ACHN (cell line): ENCODE measurements at places on chromosomes 1 and 21.

- no peak for DNase-seq
These were observed 14.9 kb upstream of the HMGCS2 start for GRCh38 chr1:119783354-119784185.

- DNase-seq, result no peak
These were observed 24.5 kb downstream of the HIVEP3 start for GRCh38 chr1:41894101-41894807.

DNA sequence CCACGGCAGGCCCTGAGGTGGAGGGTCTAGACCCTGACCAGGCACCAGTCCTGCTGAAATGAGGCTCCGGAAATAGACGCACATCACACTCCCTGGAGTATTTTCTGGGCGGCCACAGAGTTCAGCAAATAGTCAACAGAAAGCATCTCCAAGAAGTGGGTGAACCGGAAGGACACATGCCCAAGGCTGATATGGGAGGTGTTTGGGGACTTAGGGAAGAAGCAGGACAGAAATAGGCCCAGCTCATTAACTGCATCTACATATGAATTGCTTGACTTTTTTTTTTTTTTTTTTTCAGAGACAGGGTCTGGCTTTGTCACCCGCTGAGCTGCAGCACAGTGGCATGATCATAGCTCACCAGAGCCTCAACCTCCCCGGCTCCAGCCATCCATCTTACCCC is 36.5 kb upstream of the GPR157 start:
- DNase-seq, result no peak

DNA sequence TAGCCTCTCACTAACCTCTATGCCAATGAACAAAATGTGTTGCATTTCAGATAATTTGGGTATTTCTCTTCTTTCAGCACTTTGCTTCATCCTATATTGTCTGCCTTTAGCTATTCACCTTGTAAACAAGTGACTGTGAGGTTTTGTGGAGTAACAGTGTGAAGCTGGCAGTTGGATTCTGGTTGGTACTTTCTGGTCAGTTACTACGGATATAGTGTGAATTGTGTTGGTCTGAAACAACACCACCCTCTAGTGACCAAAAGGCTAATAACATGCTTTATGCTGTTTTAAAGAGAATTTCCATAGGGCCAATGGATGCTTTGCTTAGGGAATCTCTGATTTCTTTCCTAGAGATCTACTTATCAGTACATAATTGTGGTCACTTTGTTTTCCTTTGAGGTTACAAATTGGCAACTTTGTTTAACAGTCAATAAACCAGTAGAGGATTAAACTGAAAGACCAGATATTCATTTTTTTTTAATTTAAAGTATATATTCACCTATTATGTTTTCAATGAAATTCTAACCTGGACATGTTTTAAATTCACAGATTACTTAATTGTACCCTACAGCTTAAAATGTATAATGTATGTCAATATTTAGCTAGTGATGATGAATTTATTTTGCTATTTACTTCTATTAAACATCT is 2.5 kb upstream of the PTGER3 start:
- peak; percentile 67 for DNase-seq

DNA sequence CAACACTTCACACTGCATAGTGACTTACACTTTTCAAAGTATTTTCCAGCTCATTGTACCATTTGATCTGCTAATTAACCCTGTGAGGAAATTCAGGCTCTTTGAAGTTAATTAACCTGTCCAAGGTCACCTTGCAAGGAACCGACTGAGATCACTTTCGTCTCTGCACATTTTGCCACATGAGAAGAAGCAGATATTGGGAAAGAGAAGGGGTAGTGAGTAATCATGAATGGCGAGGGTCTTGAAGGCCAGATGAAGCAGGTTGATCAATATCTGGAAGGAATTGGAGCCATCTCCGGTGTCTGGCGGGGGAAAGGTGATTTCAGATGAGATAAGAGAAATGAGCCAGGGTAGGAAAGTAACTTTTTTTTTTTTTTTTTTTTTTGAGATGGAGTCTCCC is 3.4 kb downstream of the APOA2 start:
- no peak for DNase-seq

DNA sequence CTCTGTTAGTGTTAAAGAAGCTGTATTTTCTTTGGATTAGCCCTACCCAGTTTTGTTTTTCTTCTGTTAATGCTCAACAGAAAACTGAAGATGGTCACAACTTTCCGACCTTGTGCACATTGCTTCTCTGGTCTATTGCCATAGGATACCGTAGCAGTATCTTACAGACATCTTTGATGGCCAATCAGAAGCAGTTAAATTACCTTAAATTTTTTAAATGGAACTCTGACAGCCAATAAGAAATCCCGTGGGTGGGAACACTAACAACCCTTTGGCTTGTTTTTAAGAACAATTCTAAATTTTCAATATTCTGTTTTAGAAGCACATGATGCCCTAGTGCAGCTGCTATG is 17.2 kb downstream of the NFYC start:
- peak; percentile 87 for DNase-seq

GRCh38 chr1:174074757-174075156 is 52.6 kb upstream of the RC3H1 start:
- DNase-seq, result peak; percentile 29

GRCh38 chr1:219927298-219927955 is 930 bp downstream of the SLC30A10 start:
- no peak for DNase-seq
